Hepatic stellate cell (primary cell): ENCODE measurements at places on chromosomes 7 and 10.

DNA sequence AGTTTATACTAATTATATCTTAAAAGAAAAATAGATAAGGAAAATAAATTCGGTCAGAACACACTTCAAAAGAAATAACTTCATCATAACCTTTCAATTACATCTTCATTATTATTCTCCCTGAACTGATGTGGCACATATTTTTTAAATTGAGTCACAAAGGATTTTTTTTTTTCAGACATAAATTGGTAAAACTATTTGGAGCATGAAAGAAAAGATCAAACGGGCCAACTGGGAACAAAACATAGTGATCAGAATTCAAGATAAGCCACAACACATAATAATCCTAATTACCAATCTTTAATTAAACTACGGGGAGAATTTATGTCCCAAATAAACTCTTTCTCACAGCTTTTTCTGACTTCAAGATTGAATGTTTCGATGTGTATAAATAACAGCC lies 258.2 kb upstream of the MAGI2 start:
- DNase-seq, result no peak

DNA sequence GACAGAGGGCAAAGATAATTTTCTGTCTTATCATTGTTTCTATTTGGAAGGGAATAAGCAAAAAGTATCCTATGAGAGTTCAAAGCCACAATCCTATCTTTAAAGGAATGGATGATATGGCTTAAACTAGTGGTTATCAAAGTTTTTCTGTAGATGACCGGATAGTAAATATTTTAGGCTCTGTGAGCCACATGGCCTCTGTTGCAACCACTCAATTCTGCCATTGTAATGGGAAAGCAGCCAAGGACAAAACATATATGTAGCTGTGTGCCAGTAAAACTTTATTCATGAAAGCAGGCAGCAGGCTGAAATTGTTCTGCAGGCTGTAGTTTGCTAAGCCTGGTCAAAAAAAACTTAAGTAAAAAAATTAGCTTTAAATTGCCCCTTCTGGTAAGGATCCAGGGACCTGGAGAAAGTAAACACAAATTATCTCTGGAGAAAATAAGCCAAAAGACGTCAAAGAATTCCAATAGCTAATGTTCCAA lies 73.3 kb downstream of the THSD7A start:
- DNase-seq, result no peak

DNA sequence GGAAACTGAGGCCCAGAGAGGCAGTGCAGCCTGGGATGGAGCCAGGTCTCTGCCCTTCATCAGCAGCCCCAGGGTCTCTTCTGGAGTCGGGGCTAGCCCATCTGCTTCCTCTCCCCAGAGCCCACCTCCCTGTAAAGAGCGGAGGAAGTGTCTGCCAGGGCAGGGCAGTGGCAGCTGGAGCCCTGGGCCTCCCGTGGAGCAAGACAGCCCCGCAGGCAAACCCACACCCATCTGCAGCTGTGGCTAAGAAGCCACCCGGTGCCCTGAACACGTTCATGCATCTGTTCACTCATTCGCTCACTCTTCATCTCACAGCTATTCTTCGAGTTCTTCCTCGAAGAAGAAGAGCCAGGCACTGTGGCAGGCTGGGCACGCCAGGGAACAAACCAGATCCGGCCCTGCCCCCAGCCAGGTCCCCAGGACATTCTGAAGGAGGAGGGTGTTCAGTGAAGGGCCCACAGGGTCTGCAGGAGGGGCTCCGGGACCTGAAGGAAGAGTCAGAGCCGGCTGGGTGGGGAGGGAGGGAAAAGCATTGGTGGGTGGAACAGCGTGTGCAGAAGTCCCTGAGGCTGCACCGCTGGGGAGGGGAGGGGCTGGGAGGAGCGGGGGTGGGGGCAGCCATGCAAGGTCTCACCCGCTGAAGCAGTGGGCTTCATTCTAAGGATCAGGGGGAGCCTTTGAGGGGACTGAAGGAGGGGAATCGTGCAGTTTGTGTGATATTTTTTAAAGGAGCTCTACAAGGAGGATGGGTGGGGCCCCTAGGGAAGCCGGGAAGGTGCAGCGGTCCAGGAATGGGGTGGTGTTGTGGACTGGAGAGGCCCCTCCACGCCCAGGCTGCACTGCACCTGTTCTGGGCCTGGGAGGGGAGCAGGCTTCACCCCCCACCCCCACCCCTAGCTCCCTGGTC lies 99.1 kb downstream of the UNCX start:
- no peak for DNase-seq

DNA sequence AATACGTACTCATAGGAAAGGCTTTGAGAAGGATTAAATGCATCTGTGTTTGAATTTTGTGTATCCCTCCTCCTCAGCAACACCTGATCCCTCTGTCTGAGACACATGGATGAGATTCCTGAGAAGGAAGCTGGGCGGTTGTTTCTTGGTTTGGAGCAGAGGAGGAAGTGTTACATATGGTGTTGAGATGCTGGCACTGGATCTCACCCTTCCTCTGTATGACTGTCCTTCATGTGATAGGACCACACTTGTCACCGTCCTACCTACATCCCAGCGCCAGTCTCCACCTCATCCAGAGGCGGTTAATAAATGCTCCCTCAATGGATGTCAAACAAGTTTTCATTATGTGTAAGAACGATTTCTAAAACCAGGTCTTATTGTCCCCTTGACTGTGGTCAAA lies 49.4 kb upstream of the KLF6 start:
- no peak for DNase-seq

DNA sequence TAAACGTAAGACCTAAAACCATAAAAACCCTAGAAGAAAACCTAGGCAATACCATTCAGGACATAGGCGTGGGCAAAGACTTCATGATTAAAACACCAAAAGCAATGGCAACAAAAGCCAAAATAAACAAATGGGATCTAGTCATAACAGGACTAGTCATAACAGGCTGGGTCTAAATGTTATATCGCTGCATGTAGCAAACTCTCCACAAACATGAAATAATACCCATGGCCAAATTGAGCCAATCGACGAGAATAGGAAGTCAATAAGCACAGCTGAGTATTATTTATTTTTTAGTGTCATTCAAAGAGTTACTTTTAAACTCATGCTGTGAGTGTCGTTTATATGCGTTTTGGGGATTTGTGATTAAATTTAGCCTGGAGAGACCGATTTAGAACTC lies 225.1 kb downstream of the TFEC start:
- no peak for DNase-seq

DNA sequence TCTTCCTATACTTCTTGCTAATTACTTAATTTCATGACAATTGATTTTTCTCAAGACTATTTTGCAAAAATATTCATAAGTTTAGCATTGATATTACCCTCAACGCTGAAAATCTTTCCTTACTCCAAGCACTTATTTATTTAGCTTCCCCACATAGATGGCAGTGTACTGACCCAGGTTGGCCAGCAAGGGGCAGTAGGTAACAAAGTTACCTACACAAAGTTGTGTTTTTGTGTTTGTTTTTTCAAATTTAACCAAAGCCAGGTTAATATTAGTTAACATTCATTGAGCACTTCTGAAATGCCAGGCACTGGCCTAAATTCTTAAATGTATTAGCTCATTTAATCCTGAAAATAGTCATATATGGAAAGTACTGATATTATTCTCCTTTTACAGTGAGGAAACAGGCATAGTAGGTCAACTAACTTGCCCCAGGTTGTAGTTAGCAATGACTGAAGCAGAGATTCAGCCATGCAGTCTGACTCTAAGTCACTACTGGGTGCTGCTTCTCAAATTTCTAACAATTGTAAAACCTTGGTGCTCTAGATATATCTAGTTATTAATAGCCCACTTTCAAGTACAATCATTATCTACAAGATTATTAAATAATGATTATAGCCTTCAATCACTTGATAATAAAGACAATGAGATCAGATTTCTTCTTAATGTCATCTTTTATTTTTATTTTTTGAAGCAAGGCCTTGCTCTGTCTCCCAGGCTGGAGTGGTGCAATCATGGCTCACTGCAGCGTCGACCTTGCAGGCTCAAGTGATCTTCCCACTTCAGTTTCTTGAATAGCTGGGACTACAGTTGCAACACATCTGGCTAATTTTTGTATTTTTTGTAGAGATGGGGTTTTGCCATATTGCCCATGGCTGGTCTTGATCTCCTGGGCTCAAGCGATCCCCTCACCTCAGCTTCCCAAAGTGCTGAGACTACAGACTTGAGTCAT lies 5.8 kb upstream of the GGCT start:
- no peak for DNase-seq

DNA sequence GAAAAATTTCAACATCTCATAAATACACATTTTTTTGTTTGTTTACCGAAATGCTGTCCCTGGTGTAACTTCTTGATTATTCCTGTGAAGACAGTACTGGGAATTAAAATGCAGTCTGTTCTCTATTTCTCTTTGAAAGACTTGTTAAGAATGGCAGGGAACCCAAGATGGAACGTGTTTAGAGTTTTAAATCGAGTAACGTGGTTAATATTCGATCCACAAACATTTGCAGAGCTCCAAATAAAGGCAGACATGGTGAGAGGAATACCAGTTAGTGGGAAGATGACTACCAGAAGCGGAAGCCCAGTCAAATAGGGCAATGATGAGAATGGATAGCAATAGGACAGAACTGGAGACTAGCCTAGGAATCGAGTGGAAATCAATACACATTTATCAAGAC lies 6.7 kb downstream of the PON3 start:
- no peak for DNase-seq

- no peak for DNase-seq
These were observed 23.6 kb upstream of the GATAD1 start for GRCh38 chr7:92423710-92424131.

DNA sequence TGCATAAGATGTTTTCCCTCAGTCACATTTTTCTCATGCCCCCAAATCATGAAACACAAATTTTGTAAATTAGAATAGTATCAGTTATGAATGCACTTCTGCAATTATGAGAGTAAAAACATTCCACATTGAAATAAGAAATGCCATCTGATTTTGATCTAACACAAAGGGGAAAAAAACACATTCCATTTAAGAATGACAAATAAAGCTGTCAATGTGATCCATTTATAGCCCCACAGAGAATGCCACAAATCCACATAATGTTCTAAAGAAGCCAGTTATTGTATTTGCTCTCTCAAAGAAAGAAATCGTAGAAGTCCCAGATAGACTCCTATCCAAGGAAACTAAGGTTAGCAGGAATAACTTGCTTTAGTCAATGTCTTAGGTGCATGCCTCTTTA lies 48.7 kb upstream of the RHOBTB1 start:
- no peak for DNase-seq

GRCh38 chr7:151172273-151173141 lies 5.0 kb upstream of the GBX1 start:
- DNase-seq, result peak; percentile 81

GRCh38 chr7:2520131-2520760 lies 672 bp downstream of the LFNG start:
- peak; percentile 67 for DNase-seq
